NCI-H510A treated with DMSO at 0.1 percent for 48 hours (cell line): ENCODE measurements at places on chromosomes 16 and 17.

- DNase-seq: no peak
These were observed 30.6 kb downstream of the OSBPL7 start for GRCh38 chr17:47791025-47791424.

- no peak for DNase-seq
These were observed 326.7 kb upstream of the CDH5 start for GRCh38 chr16:66039793-66040192.

- DNase-seq: no peak
These were observed 19.2 kb upstream of the LITAF start for GRCh38 chr16:11605891-11606290.

GRCh38 chr17:45098869-45099616 lies 33.3 kb downstream of the PLCD3 start:
- peak; percentile 88 for DNase-seq

DNA sequence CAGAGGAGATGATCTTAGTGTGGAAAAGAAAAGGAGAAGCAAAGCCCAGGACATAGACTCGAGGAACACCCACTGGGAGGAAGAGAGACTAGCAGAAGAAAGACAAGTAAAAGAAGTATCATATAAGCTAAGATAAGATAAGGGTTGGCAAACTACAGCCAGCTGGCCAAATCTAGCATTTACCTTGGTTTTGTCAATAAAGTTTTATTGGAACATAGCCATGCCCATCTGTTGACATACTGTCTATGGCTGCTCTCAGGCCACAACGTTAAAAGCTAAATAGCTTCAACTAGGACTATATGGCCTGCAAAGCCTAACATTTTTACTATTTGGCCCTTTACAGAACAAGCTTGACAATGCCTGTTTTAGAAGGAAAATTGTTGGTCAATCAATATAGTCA lies 166.4 kb upstream of the AXIN2 start:
- DNase-seq: no peak

- no peak for DNase-seq
These were observed 5.4 kb upstream of the GJD3 start for GRCh38 chr17:40369923-40370322.

DNA sequence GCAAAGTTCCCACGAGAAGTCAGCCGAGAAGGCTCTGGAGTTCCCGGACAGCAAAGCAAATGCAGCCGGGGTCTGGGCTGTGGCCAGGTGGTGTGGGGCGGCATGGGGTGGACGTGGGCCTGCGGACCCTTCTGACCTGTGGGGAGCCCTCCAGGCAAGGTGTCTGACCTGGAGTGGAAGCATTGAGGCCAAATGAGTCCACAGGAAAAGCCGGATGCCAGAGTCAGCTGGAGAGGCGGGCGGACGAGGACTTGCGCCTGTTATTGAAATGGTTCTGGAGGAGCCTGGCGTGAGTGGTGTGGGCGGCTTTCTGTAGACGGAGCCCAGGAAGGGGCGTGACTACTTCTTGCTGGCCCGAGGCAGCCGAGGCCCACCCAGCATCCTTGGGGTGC lies 50.5 kb upstream of the ZNF750 start:
- no peak for DNase-seq

- peak; percentile 27 for DNase-seq
These were observed 932 bp downstream of the ZNF267 start for GRCh38 chr16:31874366-31875111.

GRCh38 chr16:2973093-2973492 lies 3.9 kb downstream of the PAQR4 start:
- DNase-seq: no peak

DNA sequence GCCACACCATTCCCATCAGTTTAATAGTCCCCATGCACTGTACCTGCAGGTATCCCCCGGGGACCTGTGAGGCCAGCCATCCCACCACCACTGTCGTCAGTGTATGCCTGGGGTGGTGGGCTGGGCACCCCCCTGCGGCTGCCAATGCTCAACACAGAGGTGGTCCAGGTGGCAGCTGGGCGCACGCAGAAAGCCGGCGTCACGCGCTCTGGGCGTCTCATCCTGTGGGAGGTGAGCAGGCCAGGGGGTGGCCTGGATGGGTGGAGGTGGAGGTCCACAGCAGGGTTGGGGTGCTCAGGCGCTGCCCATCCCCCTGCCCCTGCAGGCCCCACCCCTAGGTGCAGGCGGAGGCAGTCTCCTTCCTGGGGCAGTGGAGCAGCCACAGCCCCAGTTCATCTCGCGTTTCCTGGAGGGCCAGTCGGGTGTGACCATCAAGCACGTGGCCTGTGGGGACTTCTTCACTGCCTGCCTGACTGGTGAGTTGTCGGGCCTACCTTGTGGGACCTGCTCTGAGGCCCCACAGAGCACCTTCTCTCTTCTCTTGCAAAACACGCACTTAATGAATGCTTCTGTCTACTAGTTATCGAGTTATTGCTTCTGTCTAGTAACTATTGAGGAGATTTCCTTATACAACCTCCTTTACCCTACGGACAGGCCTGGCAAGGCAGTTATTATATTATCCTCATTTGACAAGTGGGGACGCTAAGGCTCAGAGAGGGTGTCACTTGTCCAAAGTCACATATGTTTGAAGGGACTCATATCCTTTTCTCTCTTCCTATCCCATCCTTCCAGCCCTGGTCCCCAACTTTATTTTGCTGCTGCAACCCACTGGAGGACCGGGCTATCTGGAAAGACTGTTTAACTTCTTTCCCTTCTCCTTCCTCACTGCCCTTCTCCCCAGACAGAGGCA lies 5.8 kb upstream of the TRAF4 start:
- DNase-seq: no peak

- DNase-seq: no peak
These were observed 104.1 kb downstream of the BANP start for GRCh38 chr16:88055356-88055755.

DNA sequence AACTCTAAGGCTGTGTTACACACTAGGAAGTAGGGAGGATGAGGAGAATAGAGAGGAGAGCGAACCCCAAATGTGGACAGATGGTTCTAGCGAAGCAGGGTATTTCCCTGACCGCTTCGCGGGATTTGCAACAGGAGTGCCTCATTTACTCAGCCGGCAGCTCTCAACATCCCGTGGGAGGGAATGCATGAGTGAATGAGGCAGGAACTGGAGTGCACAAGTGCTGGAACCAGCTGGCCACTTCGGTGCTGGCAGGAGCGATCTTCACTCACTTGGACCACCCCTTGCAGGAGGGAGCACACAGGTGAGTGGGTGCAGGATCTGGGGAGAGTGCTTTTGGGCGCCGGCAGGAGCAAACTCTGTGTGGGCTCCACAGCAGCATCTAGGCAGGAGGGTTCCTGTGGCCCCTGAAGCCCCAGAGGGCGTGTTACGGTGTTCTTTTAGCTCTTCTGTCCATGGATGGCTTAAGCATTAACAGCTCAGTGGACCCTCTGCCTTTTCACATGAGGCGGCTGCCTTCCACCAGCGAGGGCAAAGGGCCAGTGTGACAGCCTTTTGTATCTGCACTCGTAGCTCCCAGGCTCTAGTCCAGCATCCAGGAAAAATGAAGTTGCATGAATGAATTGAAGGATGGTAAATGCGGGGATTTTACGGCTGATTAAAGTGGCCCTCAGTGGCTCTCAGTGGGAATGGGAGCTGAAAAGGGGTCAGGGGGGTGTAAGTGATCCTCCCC lies 17.4 kb upstream of the ZNHIT3 start:
- DNase-seq: no peak

- DNase-seq: no peak
These were observed 38.8 kb downstream of the RAI1 start for GRCh38 chr17:17719966-17720543.

DNA sequence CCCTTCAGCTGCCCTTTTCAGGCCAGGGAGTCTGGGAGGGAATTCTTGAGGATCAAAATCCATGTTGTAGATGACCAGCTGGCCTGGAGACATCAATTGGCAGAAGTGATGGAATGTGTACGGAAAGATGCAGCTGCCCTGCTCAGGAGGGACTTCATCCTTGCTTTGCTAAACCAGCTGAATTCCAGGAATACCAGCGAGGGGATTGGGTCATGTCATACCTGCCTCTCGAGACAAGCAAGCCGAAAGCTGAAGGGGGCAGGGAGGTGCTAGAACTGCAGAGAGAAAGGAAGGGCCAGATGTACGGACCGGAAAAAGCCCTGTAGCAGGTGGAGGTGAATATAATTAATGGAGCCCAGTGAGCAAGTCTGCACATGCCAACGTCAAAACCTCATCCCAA lies 25.6 kb upstream of the NTN1 start:
- DNase-seq: no peak

GRCh38 chr16:19236561-19237209 lies 48.8 kb upstream of the CLEC19A start:
- DNase-seq: no peak

DNA sequence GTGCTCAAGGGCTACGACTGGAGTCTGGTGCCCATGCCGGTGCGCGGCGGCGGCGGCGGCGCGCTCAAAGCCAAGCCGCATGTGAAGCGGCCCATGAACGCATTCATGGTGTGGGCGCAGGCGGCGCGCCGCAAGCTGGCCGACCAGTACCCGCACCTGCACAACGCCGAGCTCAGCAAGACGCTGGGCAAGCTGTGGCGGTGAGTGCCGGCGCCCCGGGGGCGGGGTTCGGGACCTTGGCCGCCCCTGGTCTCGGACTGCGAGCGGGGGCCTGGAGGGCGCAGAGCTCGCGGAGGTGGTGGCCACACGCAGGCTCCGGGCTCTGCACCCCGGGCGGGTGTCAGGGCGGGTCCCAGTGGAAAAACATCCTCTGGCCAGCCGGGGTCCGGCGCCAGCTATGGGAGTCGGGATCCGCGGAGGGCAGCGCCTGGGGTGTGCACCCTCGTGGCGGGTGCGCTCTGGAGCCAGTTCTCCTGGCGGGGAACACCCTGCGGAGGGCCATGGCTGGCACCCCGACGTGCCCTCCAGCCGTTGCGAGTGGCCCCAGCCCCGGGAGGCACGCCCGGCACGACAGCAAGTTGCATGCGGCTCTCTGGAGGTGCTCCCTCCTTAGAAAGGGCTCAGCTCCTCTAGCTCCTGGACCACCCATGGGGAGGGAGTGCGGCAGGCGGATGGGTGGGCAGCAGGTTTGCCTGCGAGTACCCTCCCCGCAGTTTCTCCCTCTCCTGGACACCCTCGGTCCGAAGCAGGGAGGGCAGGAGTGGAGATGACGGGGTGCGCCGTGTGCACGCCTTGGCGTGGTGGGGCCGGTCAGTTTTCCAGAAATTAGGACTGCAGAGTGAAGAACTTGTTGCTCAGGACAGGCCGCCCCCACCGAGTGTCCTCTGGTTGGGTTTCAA lies 824 bp downstream of the SOX8 start:
- no peak for DNase-seq

DNA sequence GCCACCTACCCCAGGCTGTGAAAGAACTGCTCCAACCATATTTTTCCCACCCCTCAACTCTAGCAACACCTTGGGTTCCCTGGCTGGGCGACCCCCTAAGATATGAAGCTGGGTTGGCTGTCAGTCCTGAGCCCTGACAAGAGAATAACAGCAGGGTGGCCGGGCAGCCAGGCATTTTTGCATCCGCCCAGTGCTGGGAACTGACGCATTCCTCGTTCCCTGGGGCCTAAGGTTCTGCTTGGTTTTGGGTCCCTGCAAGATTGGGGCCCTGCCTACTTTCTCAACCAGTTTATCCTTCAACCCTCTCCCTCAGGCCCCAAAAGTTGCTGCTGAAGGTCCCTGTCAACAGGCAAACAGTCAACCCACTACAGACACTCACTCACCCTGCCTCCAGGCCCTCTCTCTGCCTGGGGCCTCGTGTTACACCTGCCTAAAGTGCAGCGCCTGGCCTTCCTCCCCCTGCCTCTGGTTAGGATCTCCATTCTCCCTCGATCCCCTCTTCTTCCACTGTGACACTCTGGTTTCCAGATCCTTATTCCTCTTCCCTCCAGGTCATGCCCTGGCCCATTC lies 151.5 kb downstream of the STX8 start:
- no peak for DNase-seq

- no peak for DNase-seq
These were observed 324.7 kb upstream of the C16orf82 start for GRCh38 chr16:26742040-26742439.

DNA sequence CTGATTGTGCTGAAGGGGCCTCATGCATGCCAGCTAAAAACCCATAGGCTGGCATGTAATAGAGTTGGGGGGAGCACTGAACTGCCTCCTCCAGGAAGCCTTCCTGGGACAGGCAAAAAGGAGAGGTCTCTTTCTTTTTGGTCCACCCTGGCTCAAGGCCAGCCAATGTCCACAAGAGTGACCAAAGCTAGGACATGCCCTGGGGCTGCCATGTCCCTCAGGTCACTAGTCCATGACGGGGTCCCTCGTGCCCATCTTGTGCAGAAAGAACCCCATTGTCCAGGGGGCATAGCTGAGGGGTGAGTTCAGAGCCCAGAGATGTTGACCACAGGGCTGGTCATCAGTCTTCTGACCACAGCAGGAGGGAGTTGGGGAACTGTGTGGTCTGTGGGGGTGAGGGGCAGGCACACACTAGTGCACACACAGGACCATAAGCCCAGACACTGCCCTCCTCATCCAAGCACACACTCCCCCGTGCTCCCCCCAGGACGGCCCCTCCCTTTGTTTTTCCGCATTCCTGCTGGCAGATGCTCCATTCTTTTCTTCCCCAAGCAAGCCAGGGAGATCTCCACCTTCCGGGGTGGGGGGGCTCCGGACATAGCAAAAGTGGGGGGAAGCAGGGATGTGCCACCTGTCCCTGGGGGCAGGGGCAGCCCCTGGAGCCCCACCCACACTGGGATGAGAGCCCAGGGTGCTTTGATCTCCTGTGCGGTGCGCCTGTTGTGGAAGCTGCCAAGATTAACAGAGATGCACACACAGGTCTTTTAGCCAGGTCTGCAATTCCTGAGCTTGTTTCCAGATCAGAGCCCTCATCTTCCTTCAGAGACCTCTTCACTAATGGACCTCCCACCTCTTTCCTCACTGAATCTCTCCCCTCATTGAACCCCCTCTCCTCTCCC lies 25.2 kb upstream of the PHB1 start:
- DNase-seq: no peak

DNA sequence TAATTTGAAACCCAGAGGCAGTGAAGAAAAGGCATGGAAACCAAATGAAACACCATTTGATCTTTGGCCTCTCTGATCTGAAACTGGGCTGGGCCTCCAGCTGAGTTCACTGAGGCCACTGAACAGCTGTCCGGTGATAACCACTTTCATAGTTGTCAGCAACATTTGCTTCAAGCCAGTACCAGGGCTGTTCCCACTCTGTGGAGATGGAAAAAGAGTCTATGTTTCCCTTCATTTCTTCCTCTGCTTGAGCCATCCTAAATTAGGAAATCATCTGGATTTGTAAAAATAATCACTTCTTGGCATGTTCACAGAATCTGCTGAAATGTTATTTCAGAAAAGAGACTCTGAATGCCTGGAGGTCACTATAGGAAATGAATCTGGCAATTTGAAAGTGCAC lies 119.3 kb downstream of the STX8 start:
- no peak for DNase-seq

DNA sequence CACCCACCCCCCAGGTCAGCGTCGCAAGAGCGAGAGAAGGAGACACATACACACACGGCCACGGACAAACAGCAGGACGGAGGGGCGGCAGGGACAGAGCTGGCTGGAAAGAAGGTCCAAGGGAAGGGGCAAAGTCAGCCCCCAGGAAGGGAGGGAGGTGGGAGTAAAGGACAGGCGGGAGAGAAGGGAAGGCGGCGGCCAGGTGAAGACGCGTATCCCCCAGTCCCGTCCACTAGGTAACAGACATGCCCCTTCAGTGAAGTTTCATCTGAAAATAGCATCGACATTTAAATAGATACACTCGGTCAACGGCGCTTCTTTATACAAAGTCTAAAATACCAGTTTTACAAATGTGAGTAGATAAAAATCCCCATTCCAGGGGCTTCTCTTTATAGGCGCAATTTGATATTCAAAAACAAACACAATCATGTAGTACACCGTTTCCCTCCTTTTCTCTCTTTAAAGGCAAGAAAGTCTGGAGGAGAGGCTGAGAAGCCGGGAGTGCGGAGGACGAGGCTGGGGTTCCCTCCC lies 4.5 kb downstream of the CBX8 start:
- DNase-seq: no peak
